ENCODE measurements at places on chromosomes 6 and 20.

DNA sequence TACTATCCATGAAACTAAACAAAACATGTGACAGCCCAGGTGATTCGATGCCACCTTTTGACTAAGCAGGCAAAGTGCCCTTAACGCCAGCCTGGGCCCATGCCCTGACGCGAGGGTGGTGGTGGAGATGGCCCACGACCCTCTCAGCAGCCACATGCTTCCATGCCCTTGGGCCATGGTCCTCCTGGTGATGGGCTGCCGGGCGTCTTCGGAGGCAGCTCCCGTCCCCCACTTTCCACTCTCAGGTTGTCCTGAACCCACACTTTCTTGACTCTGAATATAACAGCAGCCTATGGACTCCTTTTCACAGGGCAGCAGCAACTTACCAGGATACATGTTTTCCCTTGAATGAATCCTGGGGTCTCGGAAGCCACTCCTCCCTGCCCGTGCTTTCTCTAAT lies 33.6 kb downstream of the TMEM242 start:
- no peak for DNase-seq

GRCh38 chr6:150485161-150485958 lies 114.3 kb upstream of the PLEKHG1 start:
- no peak for DNase-seq

DNA sequence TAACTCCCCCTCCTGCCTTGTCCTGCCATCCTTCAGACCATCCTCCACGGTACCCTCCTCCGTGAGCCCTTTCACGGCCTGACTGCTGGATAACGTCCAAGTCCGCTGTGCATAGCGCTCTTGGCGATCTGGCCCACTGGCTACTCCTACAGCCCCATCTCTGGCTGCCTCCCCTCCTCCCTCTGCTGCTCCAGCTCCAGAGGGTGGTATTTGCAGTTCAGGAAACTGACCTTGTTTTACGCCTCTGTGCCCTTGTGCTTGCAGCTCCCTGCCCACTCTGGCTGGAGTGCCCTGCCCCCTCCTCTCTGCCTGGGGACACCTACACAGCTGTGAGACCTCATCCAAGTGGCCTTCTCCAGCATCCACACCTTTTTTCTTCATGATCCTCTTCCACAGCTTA lies 6.5 kb upstream of the RREB1 start:
- no peak for DNase-seq

- no peak for DNase-seq
Observed at GRCh38 chr6:154111025-154111424, 72.0 kb downstream of the OPRM1 start.

All from activated CD8-positive, alpha-beta memory T cell treated with anti-CD3 and anti-CD28 coated beads, Interleukin-2, amount 50 U/mL, for 48 hours (primary cell).